ENCODE measurements at places on chromosomes 1 and 21. TPM values are rescaled to one million over a fixed set of nuclear protein-coding genes. Genes with fewer than 3 reads are reported as not detected.

GRCh38 chr1:11339346-11340232 lies 66.6 kb downstream of the UBIAD1 start:
- peaks cover 8% of the 10 kb centered on the region for H3K4me1 ChIP-seq
- DNase-seq, result no peak
- no peak overlapping the region for H3K27ac ChIP-seq
- H3K27me3 ChIP-seq, result no peaks in the 10 kb centered on the region
- H3K4me3 ChIP-seq, result no peak overlapping the region
- no peaks in the 10 kb centered on the region for H3K36me3 ChIP-seq

The EDN2 gene
- total RNA-seq, result not detected

The FMO2 gene
- total RNA-seq, result not detected

DNA sequence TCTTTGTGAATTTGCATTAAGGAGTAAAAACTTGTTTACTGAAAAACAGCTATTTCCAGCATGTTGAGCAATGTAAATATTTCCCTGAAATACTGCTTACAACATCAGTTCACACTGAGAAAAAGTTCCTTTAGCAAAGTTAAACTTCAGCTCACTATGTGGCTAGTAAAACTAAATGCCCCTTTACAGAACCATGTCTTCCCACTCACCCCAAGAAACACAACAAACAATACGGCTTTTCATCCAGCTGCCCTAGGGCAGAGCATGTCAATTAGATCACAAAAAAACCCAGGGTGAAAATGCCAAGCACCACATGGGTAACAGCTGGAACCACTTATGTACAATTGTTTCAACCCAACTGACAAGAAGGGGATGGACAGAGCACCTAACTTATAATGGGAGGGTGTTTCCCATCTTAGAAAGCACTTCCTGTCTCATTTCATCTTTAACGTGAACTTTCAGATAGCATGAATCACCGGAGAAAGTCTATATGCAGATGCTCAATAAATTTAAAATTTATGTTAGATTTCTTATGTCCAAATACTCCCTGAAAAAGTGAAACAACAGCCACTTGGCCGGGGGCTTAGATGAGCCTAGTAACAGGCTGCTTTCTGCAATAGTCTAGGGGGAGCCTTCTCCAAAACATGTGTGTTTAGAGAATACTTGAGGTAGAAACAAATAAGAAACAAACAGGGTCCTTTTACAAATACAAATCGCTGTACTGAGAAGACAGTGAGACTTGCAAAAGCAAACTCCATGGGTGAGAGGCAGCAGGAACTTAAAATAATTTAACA lies 6.6 kb downstream of the NID1 start:
- no peak overlapping the region for H3K4me3 ChIP-seq
- H3K27ac ChIP-seq, result no peak overlapping the region
- no peaks in the 10 kb centered on the region for H3K36me3 ChIP-seq
- no peaks in the 10 kb centered on the region for H3K4me1 ChIP-seq

- H3K4me1 ChIP-seq, result no peaks in the 10 kb centered on the region
- no peak overlapping the region for H3K4me3 ChIP-seq
- H3K27me3 ChIP-seq, result no peaks in the 10 kb centered on the region
- DNase-seq, result no peak
Observed at GRCh38 chr1:62224182-62224581, 29.5 kb downstream of the L1TD1 start.

DNA sequence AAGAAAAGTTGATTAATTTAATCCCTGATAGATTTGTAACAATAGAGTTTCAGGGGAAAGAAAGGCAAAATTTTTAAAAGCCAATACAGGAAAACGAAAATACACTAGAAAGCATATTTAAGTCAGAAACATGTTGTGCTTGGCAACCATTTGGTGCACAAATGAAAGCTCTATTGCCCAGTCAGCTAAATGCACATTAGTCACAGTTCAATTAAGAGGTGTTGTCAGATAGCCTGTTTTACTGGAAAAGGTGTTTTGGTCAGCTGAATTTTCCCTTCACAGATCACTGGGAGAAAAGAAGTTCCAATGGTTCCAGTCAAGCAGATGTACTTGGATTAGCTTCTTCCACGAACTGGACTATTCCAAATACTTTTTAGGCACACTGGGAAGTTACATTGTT lies 25.4 kb downstream of the RGS4 start:
- H3K27ac ChIP-seq, result no peak overlapping the region
- H3K27me3 ChIP-seq, result no peaks in the 10 kb centered on the region
- no peaks in the 10 kb centered on the region for H3K4me1 ChIP-seq
- H3K36me3 ChIP-seq, result no peaks in the 10 kb centered on the region

The AK2 gene
- total RNA-seq, result 288 TPM

DNA sequence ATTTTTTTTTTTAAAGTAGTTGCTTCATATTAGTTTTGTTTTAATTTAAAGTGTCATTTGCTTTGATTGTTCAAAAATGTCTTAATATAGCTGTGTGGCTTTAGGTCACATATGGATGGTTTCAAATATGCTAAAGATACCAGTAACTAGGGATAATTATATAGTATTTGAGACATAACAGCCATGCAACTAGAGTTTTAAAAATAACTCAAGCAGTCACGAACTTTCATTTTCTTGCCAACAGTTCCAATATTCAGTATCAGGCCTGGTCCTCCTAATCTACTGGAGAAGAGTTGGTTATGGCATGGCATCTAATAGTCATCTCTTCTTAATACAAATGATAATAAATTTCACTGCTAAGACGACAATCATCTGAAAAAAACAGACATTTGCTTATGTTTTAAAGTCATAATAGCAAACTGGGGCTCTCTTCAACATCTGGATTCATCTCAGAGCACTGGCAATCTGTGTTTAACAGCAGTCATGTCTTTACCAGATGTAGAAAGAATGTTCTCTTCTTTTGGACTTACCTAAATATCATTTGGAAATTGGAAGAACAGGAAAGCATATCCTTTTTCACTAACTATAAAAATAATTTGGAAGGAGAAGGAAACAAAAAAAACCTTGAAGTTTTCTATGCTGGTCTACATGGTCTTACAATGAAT lies 24.1 kb upstream of the A3GALT2 start:
- no peak overlapping the region for H3K27ac ChIP-seq
- DNase-seq, result no peak
- no peak overlapping the region for H3K4me3 ChIP-seq
- peaks cover 32% of the 10 kb centered on the region for H3K4me1 ChIP-seq

- H3K4me3 ChIP-seq, result no peak overlapping the region
- peaks cover 13% of the 10 kb centered on the region for H3K36me3 ChIP-seq
- H3K27me3 ChIP-seq, result no peaks in the 10 kb centered on the region
- H3K4me1 ChIP-seq, result no peaks in the 10 kb centered on the region
Observed at GRCh38 chr1:204572923-204573922, 57.0 kb downstream of the MDM4 start.

The RABIF gene
- 13.9 TPM for total RNA-seq

The JAM2 gene
- 1.4 TPM for total RNA-seq

- no peak overlapping the region for H3K4me3 ChIP-seq
- no peaks in the 10 kb centered on the region for H3K4me1 ChIP-seq
- H3K27me3 ChIP-seq, result no peaks in the 10 kb centered on the region
- H3K27ac ChIP-seq, result no peak overlapping the region
- no peak for DNase-seq
- H3K36me3 ChIP-seq, result no peaks in the 10 kb centered on the region
Observed at GRCh38 chr1:98333406-98333805, 328.1 kb upstream of the SNX7 start.

DNA sequence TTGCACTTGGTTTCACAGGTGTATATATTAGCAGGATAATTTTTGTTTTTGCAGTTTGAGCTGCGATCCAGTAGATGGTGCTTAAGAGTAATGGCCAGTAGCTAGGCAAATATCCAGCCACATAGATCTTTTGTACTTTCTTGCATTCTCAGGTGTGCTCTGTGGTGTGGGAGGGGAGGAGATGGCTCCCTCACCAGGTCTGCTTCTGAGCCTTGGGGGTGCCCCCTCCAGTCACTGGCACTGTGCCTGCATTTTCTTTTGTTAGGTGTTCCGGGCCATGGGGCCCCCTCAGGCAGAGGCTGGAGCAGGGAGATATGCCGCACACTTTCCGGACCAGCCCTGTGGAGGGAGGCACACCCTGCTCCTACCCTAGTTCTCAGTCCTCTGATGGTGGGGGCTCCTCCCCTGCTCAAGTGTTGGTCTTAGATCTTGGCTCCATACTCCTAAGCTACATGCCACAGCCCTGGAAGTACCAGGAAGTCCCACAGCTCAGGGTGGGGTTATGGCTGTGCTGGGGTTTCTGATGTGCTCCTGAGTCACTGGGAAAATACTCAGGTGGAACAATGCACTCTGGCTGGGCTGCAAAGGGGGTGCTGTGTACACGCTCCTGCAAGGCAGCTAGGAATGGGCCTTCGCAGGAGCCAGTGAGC lies 197.6 kb upstream of the DMRTA2 start:
- H3K4me1 ChIP-seq, result no peaks in the 10 kb centered on the region
- no peak for DNase-seq
- no peaks in the 10 kb centered on the region for H3K27me3 ChIP-seq
- no peaks in the 10 kb centered on the region for H3K36me3 ChIP-seq

The TSPAN2 gene
- 2.0 TPM for total RNA-seq

DNA sequence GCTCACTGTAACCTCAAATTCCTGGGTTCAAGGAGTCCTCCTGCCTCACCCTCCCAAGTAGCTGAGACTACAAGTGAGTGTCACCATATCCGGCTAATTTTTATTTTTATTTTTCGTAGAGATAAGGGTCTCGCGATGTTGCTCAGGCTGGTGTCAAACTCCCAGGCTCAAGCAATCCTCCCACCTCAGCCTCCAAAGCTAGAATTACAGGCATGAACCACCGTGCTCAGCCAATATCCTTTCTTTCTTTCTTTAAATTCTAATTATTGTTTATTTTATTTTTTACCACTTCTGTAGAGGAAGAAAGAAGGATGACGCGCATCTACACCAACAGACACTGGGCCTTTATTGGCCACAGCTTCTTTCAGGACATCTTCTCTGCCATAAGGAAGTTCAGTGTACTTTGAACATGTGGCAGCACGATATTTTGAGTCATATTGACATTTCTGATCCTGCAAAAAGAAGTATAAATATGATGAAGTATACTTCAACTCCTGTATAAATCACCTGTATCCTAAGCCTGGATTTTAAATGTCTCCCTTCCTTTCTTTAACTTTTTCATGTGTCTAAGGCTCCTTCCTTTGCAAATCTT lies 15.8 kb downstream of the CTSS start:
- H3K4me3 ChIP-seq, result no peak overlapping the region
- H3K27me3 ChIP-seq, result no peaks in the 10 kb centered on the region
- H3K36me3 ChIP-seq, result peaks cover 39% of the 10 kb centered on the region
- H3K27ac ChIP-seq, result no peak overlapping the region
- DNase-seq, result no peak

The FAM43B gene
- total RNA-seq, result not detected

All from CD8-positive, alpha-beta memory T cell (primary cell).